ENCODE measurements at places on chromosomes 3 and 15. TPM values are rescaled to one million over a fixed set of nuclear protein-coding genes. Genes with fewer than 3 reads are reported as not detected.
A peak's percentile ranks its signal among the peaks of the same experiment; 100 is the strongest.

- DNase-seq, result no peak
These were observed 15.0 kb downstream of the HCN4 start for GRCh38 chr15:73353734-73354133.

- DNase-seq, result no peak
These were observed 119.7 kb upstream of the PHLDB2 start for GRCh38 chr3:111739311-111739911.

DNA sequence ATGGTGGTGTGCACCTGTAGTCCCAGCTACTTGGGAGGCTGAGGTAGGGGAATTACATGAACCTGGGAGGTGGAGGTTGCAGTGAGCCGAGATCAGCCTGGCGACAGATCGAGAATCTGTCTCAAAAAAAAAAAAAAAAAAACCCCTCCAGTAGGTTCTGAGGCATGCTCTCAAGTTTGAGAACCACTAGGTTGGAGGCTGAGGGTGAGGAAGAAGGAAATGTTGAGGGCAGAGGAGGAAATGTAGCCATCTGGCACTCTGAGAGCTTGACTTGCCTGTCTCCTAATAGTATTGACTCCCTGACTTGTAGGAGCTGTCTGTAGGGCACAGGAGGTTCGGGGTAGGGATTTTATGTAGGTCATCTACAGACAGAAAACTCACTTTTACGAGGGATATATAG is 204.6 kb downstream of the OPA1 start:
- DNase-seq, result no peak

GRCh38 chr15:90316139-90316538 is 35.9 kb upstream of the ZNF774 start:
- no peak for DNase-seq

GRCh38 chr15:85771271-85771670 is 23.5 kb downstream of the KLHL25 start:
- no peak for DNase-seq

DNA sequence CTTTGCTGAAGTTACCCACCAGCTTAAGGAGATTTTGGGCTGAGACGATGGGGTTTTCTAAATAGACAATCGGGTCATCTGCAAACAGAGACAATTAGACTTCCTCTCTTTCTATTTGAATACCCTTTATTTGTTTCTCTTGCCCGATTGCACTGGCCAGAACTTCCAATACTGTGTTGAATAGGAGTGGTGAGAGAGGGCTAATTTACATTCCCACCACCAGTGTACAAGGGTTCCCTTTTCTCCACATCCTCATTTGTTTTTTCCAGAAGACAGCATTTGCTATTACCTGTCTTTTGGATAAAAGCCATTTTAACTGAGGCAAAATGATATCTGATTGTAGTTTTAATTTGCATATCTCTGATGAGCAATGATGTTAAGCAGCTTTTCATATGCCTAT is 329.9 kb upstream of the TPRG1 start:
- no peak for DNase-seq

DNA sequence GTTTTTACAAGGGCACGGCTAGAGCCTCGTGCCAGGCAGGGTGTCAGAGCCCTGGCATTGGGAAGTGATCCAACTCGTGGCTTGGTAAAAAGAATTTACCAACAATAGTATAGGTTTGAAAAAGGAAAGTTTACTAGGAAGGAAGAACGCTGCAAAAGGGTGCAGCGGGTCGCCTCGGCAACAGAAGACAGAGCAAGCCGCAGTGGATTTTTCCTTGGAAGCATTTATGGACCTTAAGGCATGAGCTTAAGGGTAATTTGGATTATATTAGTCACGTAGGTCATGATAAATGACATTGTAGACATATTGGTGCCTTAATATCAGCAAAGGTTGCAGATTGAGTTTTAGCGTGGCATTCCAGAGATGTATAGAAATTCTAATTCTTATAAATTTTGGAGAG is 163.4 kb upstream of the PPP2R3A start:
- DNase-seq, result no peak

DNA sequence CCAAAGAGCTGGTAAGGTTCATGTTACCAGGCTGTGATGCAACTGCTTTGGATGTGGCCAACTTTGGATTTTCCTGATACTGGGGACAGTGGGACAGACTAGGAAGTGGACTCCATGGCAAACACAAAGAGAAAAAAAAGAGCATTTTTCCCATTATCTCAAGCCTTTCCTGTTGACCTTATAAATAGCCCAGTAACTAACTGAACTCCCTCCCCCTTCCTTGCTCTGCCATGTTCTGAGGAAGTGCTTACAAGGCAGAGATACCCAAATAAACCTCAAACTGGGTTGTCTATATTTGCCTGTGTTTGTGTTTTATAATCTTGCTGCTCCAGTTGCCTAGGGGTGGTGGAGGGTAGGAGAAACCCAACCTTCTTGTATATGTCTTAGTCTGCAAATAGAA is 27.3 kb upstream of the SLC9A9 start:
- no peak for DNase-seq

GRCh38 chr15:79218588-79219200 is 63.8 kb upstream of the ANKRD34C start:
- DNase-seq, result no peak

- no peak for DNase-seq
These were observed 1100.4 kb downstream of the ROBO2 start for GRCh38 chr3:78140274-78140673.

DNA sequence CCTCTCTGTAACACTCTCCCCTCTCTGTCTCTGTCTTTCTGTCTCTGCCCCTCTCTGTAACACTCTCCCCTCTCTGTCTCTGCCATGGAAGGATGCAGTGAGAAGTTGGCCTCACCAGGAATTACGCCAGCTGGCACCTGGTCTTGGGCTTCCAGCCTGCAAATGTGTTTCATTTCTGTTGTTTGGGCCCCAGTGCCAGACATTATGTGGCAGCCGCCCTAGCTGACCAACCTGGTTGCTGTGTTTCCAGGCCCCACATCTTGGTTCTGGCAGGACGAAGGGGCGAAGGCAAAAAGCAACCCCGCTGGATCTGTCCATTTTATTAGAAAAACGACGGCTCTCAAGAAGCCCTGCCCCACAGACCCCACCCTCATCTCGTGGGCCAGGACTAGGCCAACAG is 5.2 kb upstream of the ZXDC start:
- no peak for DNase-seq

DNA sequence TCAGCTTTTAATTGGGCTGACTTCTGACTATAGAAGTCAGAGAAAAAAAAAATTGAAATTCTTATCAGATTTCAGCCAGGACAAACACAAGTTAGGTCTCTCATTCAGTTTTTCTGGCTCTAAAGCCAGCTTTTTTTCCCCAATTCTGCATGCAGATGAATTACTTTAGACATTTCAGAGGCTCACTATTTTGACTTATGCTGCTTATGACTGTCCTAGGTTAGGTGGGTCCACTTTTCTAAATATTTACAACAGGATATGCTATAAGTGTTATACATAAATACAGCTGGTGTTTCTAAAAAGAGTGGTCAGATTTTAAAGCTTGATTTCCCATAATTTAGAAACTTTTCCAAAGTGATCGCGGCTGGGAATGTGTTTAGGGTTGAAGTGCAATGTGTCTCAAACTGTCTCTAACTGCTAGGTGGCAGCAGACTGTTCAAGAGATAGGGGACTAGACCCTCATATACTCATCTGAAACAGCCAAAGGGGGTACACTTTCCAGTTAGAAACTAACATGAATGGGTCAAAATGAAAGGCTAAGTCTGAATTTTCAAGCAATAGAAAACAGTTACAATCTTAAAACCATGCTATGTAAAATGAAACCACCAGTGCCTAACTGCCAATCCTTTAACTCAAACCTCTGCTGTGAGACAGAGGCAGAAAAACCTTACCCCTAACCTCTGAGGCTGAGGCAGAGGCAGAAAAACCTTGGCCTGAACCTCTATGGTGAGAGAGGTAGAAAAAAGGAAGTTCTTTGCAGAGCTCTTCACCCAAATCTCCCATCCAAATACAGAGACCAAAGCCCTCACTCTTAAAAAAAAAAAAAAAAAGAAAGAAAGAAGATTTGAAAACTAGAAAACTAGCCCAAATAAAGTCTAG is 596.0 kb downstream of the NTRK3 start:
- no peak for DNase-seq

GRCh38 chr3:128407247-128407646 is 59.4 kb downstream of the DNAJB8 start:
- no peak for DNase-seq

DNA sequence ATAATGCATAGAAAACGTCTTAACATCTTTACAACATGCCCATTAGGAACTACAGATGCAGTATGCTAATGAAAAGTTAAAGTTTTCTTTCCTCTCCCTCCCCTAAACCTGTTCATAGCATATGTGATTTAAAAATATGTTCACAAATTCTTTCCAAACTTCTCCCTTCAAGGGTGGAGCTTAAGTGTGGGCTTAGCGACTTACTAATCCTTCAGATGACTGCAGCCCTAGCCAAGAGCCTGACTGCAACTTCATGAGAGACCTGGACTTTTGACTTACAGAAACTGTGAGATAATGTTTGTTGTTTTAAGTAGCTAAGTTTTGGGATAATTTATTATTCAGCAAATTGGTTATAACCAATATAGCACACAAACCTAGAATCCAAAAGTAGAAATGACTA is 22.0 kb upstream of the ANXA2 start:
- DNase-seq, result no peak

- DNase-seq, result peak; percentile 42
These were observed 278.9 kb upstream of the NR2F2 start for GRCh38 chr15:96051598-96051997.

DNA sequence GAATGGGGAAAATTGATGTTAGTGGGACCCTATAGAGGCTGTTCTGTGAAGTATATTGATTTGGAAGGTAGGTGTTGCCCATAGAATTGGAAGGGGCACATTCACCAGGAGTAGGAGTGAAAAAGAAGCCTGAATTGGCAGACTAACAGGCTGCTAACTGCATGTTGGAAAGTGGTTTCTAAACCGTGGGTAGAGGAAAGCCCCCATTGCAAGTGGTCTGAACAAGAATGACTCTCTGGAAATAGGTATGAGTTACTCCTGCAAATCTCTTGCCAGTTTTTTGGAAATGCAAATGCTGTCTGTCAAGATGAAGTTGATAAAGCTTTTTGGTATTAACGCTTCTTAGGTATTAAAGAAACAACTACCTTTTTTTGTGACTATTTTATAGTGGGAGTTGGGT is 3.5 kb downstream of the UBE2E1 start:
- DNase-seq, result no peak

GRCh38 chr3:61448378-61448777 is 113.0 kb upstream of the PTPRG start:
- DNase-seq, result no peak

DNA sequence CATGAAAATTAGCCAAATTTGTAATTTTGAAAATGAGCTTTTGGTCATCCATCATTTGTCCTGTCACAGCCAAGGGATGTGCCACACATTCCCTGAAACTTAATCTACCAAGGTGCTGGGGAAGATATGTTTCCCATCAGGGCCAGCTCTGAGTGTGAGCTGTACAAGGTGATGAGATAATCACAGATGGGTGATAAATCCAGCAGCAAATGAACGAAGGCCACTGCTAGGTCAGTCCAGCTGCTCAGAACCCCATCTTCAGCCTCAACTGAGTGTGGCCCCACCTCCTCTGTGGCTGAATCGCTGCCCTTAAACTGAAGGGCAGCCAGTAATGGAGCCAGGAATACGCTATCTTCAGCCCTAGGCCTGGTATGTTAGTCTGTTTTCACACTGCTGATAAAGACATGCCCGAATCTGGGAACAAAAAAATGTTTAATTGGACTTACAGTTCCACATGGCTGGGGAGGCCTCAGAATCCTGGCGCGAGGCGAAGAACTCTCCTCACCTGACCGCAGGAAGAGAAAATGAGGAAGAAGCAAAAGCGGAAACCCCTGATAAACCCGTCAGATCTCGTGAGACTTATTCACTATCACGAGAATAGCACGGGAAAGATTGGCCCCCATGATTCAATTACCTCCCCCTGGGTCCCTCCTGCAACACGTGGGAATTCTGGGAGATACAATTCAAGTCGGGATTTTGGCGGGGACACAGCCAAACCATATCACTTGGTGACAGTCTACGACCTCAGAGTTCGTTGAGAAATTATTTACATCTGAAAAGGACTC is 553.0 kb downstream of the NTRK3 start:
- DNase-seq, result no peak

DNA sequence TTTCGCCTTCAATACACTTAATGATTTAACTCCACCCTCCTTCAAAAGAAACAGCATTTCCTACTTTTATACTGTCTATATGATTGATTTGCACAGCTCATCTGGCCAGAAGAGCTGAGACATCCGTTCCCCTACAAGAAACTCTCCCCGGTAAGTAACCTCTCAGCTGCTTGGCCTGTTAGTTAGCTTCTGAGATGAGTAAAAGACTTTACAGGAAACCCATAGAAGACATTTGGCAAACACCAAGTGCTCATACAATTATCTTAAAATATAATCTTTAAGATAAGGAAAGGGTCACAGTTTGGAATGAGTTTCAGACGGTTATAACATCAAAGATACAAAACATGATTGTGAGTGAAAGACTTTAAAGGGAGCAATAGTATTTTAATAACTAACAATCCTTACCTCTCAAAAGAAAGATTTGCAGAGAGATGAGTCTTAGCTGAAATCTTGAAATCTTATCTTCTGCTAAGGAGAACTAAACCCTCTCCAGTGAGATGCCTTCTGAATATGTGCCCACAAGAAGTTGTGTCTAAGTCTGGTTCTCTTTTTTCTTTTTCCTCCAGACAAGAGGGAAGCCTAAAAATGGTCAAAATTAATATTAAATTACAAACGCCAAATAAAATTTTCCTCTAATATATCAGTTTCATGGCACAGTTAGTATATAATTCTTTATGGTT is at the start of gene CCR5:
CCR5 (plus strand) TSS at position 108 of the 680 bp plus-strand sequence. CDS start 1,957 bp downstream, outside the sequence.
- peak; percentile 31 for DNase-seq

GRCh38 chr3:128313071-128313725 is 153.5 kb downstream of the DNAJB8 start:
- no peak for DNase-seq

MLF1 gene
- 3.8 TPM for total RNA-seq

VWA5B2 gene
- total RNA-seq, result 1.2 TPM

CAND2 gene
- total RNA-seq, result under 0.01 TPM

TUSC7 gene
- total RNA-seq, result not detected

ZNF385D gene
- not detected for total RNA-seq

CDC25A gene
- total RNA-seq, result 1.8 TPM

BCL6 gene
- total RNA-seq, result 39.7 TPM

TRAT1 gene
- not detected for total RNA-seq
